ENCODE measurements at places on chromosomes 13 and 19.

DNA sequence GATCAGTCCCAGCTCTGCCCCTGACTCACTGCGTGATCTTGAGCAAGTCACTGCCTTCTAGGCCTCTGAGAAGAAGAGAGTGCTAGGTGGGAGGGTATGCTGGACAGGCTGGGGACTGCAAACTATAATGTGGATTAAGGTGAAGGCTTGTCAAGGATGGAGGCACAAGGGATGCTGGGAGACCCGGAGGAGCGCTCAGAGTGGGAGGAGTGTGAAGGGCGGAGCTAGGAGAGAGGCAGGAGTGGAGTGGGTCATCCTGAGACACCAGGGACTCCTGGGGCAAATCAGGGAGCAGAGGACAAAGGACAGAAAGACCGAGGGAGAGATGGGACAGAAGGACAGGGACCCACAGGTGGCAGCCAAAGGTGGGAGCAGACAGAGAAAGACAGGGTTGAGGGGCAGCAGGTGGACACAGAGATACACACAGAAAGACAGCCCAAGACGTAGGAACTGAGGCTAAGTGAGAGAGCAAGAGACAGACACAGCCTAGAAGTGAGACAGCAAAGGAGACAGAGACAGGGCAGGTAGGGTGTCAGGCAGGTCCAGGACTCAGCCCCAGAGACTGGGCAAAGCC, 2.6 kb downstream of the GRIK5 start:
- DNase-seq = no peak

DNA sequence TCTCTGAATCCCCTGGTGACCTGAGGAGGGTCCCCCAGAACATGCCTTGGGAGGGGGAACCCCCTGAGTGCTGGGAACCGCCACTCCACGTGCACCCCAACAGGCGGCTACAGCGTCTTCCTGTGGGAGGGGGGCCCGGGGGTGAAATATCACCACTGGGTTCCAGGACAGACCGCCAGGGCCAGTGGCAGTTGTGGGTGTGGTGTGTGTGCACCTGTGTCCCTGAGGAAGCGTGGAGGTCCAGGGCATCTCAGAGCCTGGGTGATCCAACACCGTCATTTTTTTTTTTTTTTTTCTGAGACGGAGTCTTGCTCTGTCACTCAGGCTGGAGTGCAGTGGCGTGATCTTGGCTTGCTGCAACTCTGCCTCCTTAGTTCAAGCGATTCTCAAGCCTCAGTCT, 4.2 kb downstream of the ADGRE5 start:
- DNase-seq = no peak

DNA sequence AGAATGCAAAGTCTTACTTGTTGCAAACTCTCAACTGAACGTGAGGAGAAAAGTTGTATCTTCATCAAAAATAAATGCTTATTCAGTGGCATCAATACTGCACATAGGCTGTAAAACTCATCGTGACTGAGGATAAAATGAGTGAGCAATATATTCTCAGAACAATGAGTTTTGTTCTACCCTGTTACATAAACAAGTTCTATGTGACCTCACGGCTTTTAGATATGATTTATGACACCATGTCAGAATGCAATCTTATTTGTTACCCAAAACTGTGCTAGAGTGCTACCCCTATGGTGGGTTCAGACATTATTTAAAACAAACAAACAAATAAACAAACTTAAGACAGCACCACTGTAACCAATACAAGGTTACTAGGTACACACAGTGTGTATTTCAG, 55.4 kb downstream of the FOXO1 start:
- DNase-seq = peak; percentile 82

DNA sequence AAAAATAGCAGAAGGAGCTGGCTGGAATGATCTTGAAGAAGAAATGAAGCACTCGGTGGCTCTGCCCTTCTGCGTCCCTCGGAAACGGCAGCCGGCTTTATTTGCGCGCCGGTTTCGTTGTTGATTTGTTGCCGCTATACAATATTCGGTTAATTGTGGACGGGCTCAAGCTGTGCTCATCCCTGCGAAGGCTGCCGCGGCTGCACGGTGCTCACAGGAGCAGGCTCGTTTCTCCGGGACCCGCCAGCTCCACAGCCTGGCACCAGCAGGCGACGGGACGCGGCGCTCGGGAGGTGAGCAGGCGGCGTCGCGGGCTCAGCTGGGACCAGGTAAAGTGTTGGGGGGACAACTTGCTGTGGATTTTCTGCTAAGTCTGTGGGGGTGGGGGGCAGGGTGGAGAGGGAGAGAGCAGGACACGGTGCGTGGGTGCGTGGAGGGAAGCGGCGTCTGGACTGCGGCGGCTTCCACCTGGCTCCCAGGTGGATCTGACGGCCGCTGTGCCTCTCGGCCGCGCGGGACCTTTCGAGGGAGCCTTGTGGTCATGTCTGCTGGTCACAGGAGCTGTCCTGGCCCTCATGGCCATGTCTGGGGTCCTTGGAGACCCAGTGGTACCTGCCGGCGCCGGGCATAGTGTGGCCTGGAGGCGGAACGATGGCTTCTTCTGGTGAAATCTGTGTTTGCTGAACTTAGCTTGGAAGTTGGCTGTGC, 90.9 kb downstream of the TEX29 start:
- no peak for DNase-seq

DNA sequence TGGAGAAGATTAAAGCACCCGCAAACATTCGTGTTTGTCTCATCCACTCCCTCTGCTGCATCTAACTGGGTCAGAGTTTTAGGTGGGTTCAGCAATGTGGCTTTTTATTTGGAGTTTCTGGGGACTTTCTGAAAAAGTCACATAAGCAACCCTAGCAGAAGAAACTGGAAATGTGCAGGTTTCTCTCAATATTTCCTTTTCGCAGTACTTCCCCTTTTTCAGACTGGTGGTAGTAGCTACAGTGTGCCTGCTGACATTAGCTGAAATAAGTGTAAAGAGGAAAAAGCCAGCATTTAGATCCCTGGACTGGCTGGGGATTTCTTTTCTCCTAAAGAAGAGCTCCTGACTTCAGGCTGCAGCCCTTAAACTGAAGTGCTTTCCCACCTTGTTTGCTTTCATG, 15.9 kb upstream of the OLFM4 start:
- DNase-seq = no peak

GRCh38 chr13:35697186-35697730, 220.8 kb upstream of the MAB21L1 start:
- DNase-seq = no peak

DNA sequence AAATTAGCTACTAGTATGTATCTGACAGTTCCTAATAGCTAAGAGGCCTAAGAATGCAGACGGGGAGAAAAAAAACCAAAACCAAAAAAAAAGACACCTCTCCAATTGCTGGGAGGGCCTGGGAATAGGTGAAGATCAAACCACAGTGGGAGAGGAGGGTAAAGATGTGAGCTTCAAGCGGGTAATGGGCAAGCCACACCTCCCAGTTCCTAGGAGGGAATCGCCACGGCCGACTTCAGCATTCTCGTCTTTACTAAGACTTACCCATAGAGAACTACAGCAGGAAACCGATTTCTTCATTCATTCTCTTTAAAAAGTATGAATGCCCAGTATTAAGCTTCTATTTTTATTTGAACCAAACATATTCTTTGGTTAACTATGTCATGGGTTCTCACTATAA, 5.6 kb upstream of the EEF1AKMT1 start:
- no peak for DNase-seq

DNA sequence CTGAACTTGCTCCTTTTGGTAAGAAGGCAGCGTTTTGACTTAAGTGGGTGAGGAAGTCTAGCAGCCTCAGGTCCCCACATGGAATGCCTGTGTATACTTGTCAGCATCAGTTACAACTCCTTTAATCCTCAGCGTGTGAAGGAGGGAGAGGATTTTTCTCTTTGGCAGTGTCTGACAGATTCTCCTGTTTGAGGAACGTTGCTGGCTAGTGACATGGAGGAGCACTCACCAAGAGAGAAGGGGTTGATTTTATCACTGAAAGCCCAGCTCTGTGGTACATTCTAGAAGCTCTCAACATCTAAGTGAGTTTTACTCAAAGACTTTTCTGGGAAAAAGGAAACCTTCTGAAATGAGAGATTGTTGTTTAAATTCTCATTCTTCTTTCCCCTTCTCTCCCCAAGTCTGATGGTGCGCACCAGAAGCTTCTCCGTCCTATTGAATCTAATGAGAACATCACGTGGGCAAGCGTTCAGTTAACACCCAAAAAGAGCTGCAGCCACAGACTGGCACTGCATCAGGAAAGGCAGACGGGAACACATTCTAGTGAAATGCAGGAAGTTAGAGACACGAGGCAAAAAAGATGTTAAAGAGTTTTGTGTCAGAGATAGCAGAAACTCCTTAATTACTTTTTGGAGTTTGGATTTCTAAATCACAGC, 58.2 kb downstream of the GJA3 start:
- no peak for DNase-seq

GRCh38 chr13:45695198-45695730, 6.9 kb upstream of the CBY2 start:
- DNase-seq = no peak

- DNase-seq = peak; percentile 76
These were observed 25.0 kb downstream of the SERPINE3 start for GRCh38 chr13:51364404-51365008.

DNA sequence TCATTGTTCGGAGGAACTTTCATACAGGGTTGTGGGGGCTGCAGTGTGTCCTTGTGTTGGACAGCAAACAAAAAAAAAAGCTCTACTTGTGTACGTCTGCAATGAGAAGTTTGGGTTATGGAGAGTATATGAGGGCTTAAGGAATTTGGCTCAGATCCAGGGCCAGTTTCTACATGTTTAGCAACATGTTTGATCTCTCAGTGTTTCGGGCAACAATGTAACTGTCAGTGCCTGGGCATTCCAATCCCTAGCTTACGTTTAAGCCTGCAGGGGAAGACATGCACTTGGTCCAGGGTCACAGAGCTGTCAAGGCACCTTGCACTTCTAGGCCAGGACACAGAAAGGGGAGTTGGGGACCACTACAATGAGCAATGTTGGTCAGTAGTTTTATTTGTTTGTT, 13.9 kb downstream of the ZNF543 start:
- no peak for DNase-seq

GRCh38 chr19:41934849-41935374, 6.7 kb upstream of the ERFL start:
- DNase-seq = peak; percentile 21

DNA sequence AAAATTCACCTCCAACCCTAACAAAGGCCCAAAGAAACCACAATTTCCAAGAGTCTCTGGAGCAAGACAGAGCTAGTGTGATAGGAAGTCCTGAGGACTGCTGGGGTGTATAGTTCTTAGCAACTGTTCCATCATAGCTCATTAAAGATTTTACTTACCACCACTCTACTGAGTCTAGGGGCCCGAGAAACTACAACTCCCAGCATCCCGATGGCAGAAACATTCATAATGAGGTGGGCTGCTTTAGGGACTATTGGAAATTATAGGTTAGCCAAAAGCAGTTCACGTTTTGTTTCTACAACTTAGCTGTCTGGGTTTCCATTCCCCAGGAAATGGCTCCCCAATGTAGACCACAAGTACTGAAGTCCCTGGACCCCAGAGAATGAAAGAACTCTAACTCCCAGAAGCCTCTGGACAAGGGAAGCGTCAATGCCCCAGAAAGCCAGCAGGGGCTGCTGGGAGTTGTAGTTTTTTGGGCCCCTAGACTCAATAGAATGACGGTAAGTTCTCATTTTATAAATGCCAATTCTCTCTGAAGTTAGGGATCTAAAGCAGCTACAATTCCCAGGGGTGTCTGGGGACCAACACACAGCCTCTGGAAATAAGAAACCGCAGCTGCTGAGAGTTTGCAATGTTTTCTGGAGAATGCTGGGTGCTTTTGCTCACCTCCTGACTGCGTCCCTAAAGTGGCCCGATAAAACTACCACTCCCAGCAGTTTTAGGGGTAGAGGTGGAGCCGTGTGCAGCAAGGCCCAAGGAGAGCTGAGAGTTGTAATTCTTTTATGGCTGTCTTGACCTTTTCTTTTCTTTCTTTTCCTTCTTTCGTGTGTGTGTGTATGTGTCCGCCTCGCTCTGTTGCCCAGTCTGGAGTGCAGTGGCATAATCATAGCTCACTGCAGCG, 11.1 kb downstream of the FTL start:
- no peak for DNase-seq

- DNase-seq = no peak
These were observed 86.8 kb upstream of the VSTM2B start for GRCh38 chr19:29439021-29439420.

GRCh38 chr19:19451429-19452242, 46.2 kb downstream of the GATAD2A start:
- DNase-seq = no peak

DNA sequence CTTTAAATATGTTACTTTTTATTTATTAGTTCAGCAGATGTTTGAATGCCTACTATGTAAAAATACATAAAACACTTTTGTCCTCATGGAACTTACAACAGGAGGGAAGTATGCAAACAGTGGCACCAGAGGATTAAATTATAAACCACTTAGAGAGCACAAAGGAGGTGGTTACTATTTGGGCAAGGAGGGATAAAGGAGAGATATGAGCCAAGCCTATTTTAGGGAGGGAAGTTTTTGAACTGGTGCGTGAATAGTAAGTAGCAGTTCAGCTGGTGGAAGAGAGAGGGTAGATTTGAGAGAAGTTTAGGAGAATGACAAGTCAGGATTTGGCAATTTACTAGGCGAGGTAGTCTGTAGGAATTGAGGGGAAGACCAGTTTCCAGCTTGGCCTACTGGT, 8.6 kb downstream of the AKAP11 start:
- no peak for DNase-seq

GRCh38 chr19:30144242-30144758, 202.3 kb downstream of the URI1 start:
- no peak for DNase-seq

DNA sequence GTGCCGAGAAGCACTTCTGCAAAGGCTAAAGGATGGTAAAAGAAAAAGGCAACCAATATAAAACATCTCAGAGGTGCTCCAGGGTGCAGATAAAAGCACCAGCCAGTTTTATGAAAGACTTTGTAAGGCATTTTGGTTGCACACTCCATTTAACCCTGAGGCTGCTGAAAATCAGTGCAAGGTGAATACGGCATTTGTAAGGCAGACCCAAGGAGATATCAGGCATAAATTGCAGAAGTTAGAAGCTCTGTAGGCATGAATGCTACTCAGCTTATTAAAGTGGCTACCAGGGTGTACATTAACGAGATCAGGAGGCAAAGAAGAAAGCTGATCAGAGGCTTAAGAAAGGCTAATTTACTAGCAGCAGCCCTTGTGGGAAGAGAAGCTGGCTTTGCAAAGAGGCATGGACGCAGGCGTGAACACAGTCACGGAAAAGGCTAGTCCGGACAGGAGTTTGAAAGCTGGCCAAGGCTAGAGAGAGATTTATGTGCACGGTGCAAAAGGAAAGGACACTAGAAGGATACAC, 99.6 kb downstream of the ZNF429 start:
- no peak for DNase-seq

GRCh38 chr19:55152017-55152416, 3.0 kb upstream of the TNNT1 start:
- DNase-seq = no peak

- no peak for DNase-seq
These were observed 784.4 kb downstream of the DACH1 start for GRCh38 chr13:71082631-71083030.

- DNase-seq = no peak
These were observed 66.3 kb downstream of the KCTD15 start for GRCh38 chr19:33862981-33863380.
